ENCODE measurements at places on chromosomes 6 and 20.

DNA sequence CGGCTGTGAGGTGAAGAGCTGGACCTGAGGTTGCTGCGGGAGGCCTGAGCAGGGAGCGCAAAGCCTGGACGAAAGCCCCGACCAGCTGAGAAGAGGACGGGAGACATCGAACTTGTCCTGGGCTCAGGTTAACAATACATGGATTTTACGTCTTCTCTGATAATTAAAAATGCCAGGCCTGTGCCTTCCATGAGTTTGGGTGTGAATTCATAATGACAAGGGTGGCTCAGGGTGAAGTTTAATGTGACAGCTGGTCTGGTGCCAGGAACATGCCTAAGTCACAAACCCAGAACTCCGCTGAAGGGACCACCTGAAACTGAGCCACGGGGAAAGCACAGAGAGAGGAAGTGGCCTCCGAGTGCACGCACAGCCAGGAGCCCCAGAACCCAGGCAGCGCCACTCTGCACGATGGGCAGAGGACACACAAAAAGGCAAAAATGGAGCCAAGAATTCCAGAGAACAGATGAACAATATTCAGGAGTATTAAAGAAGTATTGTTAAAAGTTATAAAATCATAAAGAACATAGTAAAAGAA is 150.1 kb upstream of the RPS6KA2 start:
- no peak for DNase-seq

DNA sequence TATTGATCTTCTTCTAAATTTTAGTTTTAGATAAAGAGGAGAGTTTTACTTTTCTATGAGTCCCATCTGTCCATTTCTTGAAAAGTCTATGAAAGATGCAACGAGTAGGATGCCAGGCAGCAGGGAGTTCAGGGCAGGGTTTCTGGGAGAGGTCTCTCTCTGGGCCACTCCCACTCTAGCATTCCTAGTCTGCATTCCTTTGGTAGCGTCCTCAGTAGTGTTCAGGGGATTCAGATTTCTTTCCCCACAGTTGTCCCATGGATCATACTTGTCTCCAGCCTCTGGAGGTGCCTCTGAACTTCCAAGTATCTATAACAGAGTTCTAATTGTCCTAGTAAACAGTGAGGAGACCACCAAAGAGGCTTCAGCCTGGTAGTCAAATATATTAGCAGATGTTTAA is 225.3 kb downstream of the RIMS1 start:
- no peak for DNase-seq

GRCh38 chr6:110786271-110786670 is 29.0 kb downstream of the CDK19 start:
- no peak for DNase-seq

DNA sequence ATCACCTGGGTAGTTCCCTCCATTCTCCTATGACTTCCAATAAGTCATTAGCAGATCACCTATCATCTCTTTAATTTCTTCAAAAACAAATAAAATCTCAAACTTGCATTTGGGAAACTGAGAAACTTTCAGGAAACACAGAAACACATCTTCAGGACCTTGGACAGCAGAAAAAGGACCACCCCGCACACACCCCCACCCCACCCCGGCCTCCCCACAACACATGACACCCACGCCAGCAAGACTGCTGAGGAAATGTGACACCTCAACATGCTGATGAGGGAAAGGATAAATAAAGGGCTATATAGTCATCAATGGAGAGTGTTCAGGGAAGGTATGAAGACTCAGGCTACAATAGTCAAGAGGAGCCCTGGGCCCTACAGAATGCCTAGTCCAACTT is 15.6 kb upstream of the TRIM39 start:
- no peak for DNase-seq

DNA sequence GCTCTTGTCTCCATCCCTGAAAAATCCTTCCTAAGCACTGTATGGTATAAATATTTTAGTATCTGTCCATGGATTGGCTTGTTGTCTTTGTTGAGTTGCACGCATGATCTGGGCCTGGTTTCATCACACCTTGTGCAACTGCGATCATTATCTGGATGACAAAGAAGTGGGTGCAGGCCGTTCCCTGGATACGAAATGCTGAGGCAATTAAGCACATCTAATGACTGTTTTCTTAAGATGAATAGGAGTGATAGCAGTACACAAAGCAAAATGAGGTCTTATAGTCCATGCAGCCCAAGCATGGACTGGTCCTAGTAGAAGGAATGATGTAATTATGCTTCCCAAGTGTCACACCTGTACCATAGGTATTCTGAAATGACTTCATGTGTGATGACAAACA is 47.8 kb downstream of the SLC35D3 start:
- no peak for DNase-seq

- DNase-seq = no peak
These were observed 312 bp downstream of the TXNDC5 start for GRCh38 chr6:7910298-7910653.

- no peak for DNase-seq
These were observed 31.8 kb upstream of the NT5E start for GRCh38 chr6:85418059-85418458.

- DNase-seq = no peak
These were observed 140.7 kb upstream of the FLRT3 start for GRCh38 chr20:14478126-14478525.

DNA sequence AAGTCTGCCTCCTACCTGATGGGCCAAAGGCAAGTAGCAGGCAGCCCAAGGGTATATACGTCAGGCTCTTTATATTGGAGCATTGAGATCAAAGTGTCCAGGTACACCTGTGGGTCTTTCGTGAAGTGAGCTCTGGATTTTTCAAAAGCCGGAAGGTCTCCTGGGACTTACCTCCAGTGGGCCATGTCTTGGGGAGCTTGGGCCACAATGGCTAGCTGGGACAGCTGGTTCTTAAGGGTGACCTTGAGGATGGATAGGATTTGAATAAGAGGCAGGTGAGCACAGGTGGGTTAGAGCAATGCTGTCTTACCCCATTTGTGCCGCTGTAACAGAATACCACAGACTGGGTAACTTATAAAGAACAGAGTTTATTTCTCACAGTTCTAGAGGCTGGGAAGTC is 153.4 kb downstream of the CDC5L start:
- no peak for DNase-seq

- no peak for DNase-seq
These were observed 240.9 kb downstream of the PHACTR1 start for GRCh38 chr6:12957321-12958051.

DNA sequence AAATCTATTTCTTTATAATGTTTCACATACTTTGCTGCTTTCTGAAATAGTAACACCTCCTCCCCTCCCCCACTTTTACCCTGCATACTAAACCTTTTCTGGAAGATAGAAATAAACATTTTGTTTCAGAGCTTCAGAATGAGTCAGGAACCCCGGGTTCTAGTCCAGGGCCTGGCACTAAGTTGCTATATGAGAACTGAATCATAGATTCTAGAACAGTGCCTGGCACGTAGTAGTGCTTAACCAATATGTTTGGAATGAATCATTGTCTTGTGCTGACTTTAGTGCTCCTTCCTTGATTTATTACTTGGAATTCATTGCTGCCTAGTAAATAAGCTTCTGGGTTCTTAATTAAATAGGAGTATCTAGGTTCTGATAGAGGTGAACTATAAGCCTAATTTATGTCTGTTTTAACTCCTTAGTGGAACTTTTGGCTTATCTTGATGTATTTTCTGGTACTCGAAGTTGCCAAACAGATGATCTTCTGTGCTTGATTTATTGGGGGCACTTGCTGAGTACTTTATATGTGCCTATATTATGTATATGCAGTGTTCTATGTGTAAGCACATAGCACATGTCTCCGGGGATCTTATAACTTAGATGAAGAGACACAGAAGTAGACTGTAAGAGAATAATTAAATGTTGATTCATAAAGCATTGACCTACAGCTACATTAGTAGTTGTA is 18.6 kb downstream of the TAB2 start:
- no peak for DNase-seq

DNA sequence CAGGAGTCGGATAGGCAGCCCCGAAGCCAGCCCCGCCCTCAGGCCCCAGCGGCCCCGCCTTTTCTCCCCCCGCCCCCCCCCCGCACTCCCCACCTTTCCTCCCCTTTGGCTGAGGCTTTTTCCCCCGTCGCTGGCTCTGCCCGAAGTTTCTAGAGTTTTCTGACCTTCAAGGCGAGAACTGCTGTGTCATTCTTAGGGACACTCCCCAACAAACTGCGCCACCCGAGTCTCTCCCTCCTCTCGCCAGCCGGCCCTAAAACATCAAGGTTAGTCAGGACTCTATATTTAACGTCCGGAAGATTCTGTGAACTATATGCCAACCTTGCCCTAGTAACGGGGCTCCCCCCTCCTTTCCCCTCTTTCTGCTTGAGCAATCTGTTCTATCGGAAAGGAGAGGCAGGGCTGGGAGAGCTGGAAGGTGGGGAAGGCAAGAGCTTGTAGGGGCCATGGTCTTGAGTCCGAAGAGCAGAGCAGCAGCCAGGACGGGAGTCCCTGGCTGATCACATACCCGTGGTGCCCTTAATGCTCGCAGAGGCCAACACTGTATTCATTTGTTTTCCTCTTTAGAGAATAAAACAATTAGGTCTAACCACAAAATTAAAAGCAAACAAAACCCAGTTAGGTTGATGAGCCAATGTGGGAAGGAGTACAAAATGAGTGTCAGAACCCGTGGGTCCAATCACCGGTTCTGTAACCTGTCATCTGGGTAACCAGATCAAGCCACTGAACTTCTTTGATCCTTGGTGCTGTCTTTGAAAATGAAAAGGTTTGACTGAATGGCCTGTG is 5.3 kb upstream of the HSPA1B start:
- no peak for DNase-seq

GRCh38 chr6:134870677-134871498 is 79.0 kb downstream of the ALDH8A1 start:
- DNase-seq = no peak

DNA sequence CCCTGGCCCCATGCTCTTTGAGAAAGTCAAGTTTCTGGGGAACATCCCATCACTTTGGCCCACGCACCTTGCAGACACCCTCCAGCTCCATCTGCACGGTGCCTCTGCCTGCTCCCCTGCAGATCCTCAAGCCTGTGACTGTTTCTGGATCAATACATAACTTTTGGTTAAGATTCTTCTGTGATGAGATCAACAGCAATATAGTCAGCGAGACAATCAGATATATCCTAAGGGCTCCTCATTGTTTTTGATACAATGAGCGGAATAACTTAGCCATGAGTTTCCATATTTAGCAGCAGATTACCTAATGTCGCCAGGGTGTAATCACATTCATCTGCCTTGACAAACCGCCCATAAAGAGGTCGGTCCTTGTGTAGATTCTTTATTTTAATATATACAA is 109.3 kb upstream of the MTHFD1L start:
- no peak for DNase-seq

DNA sequence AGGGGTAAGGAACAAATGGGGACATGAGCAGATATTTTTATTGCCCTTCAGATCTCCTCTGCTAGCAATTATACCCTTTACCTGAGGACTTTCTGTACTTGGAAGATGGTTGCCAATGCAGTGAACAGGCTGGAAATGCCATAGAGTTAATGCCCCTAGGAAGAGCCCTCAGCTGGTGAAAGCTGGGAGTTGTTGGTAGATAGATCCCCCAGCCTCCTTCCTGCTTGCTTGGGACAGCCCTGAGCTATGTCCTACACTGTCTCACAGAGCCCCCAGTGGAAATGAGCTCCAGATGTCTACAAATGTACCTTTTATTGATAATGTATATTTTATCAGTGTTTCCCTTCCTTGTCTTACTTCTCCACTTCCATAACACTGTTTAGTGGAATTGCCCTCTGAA is 87.6 kb upstream of the PAK5 start:
- no peak for DNase-seq

GRCh38 chr20:52402950-52403349 is 211.4 kb upstream of the ZFP64 start:
- DNase-seq = no peak

DNA sequence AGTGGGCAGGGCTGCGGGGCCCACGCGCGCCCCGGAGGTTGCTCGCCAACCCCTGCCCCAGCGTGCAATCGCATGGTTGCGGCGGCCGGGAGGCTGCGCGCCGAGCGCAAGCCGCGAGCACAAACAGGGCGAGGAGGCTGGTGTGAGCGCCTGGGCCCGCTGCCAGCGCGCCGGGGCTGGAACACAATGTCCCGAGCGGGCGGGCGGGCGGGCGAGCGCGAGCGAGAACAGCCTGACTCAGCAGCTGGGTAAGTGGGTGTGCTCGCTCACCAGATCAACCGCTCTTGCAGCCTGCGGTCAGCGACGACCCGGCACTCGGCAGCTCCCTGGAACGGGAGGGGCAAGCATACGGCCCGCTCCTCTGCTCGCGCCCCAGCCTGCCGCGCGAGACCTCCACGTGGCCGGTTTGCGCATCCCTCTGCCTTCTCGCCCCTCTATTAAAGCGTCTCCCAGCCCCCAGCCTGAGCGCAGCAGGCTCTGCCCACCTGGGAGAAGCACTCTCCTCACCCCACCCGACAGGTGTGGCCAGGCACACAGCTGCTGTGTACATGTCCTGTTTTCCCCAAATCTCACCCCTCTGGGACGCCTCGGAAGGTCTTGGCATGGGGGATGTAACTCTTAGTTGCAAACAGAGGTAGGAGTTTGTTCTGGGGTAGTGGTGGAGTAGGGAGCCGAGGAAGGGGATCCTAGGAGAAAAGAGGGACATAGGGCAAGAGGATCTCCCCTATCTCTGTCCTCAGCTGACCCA is 8.7 kb upstream of the ARMC12 start:
- DNase-seq = no peak

DNA sequence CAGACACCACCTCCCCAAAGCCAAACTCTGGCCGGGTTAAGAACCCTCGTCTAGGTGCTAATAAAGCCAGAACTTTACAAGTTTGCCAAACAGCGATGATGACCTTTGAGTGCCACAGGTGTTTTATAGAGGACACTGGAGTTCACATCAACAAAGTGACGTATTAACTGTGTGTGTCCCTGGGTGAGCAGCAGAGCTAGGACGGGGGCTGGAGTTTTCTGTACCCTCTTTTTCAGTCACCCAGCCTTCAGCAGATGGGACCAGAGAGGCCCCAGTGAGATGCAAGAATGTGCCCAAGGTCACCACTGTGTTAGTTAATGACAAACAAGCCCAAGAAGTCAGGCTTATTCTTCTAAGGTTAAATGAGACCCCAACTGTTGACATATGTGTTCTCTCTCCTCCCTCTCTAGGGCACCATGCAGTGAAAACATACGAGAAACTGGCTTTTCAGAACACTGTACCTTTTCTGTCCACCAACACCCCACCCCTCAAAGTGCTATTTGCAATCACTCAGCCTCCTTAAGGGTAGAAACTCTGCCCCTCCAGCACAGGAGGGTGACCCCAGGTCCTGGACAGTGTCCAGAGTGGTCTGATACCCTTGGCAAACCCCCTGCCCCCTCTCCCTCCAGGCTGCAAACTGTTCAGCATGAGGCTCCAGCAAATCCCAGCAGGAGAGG is 5.2 kb downstream of the SDC4 start:
- DNase-seq = no peak

DNA sequence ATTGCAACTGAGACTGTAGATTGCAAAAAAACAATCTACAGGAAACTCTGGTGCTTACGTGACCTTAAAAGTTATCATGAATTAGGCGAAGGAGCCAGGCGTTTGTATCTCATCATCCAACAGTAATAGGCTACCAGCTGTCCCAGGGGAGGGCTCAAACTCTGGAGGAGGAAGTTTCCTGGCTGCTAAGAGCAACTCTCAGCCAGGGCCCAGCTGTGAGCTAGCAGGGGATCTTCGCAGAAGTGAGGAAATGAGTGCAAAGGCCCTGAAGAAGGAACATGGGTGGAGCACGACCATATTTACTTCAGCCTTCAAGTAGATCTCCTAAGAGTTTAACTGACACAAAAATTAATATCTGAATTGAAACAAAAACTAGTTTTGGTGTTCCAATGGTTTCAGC is 686.9 kb upstream of the MAP3K7 start:
- DNase-seq = no peak

- no peak for DNase-seq
These were observed 57.6 kb downstream of the GMDS start for GRCh38 chr6:2187826-2188225.

Data from iPS DF 6.9 (cell line).